H1 (cell line): ENCODE measurements at places on chromosomes 6 and 20. TPM values are rescaled to one million over a fixed set of nuclear protein-coding genes. Genes with fewer than 3 reads are reported as not detected.

Gene MCCD1
- total RNA-seq = not detected in 2 replicates

DNA sequence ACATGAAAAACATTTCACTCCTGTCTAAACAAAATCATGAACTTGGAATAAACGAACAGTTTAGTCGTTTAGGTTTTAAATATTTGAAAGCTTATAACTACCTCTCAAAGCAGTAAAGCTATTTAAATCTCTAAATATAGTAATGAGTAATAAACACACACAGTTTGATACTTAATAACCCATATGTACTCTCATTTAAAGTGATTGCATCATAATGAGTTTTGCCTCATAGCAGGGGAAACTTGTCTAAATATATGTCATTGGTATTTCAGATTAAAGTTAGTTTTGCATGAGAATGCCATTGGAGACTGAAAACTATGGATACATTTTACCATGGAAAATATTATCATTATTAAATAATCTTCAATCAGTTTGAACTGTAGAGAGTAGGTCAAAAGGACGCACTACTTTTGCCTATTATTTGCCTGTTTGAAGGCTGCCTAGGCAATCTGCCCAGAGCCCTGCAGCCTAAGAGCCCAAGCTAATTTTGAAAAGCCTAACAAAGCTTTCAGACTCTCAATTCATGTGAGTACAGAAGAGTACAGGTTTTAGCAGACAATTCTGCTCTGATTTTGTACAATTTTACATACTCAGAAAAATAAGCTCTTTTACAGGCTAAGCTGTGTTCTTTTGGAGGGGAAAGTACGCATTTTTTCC, 632.8 kb downstream of the HACE1 start:
- no peak for DNase-seq

- no peak for DNase-seq
These were observed 69.3 kb downstream of the HDDC2 start for GRCh38 chr6:125232466-125232865.

DNA sequence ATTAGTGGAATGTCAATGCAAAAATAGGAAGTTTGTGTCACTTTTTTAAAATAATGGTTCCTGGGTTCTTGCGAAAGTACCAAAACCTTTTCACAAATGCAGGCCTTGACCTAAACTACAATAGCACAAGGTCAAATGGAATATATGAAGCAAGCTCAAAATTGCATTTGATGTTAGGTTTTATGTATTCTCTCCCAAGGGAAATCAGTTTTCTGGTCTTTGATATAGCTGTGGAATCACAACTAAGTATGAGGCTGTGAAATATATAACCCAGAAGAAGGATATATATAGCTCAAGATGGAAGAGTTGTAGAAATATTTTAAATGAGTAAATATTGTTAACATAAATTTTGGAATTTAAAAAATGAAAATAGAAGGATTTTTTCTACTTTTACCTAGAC, 327.3 kb downstream of the RIMS1 start:
- DNase-seq = no peak

Gene FAM209B
- total RNA-seq = 0.82 TPM in 1 of 2 replicates, not detected in the other

DNA sequence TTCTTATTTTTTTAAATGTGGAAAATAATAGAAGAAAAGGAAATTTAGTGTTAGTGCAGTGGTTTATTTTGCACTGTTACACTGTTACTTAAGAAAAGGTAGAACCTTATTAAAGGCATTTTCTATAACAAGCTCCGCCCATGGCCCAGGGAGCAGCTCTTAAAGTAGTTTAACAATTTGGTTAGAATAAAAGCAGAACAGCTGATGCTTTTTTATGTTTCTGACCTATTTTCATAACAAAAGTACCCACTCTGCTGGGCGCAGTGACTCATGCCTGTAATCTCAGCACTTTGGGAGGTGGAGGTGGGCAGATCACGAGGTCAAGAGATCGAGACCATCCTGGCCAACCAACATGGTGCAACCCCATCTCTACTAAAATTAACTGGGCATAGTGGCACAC, 32.6 kb downstream of the DSTN start:
- DNase-seq = no peak

- DNase-seq = no peak
These were observed 1.1 kb downstream of the SPTLC3 start for GRCh38 chr20:13009682-13010406.

- no peak for DNase-seq
These were observed 57.5 kb downstream of the CYB5R4 start for GRCh38 chr6:83917001-83917400.

Gene MLN
- not detected in 2 replicates for total RNA-seq

Gene GSTA4
- total RNA-seq = 13.2 and 13.9 TPM in 2 replicates

GRCh38 chr6:71537717-71538116, 249.1 kb downstream of the OGFRL1 start:
- no peak for DNase-seq
